HT-29 (cell line): ENCODE measurements at places on chromosomes 2 and 18.

DNA sequence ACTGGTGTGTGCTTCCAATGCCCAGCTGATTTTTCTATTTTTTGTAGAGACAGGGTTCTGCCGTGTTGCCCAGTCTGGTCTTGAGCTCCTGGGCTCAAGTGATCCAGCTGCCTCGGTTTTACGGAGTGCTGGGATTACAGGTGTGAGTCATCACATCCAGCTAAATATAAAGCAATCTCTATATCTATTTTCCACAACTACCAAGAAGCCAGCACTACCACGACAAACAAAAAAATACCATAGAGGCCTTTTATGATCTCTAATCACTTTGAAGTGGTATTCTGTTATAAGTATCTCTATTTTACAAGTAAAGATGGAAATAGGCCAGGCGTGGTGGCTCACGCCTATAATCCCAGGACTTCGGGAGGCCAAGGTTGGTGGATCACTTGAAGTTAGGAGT lies 34.7 kb downstream of the C2orf74 start:
- no peak for DNase-seq

DNA sequence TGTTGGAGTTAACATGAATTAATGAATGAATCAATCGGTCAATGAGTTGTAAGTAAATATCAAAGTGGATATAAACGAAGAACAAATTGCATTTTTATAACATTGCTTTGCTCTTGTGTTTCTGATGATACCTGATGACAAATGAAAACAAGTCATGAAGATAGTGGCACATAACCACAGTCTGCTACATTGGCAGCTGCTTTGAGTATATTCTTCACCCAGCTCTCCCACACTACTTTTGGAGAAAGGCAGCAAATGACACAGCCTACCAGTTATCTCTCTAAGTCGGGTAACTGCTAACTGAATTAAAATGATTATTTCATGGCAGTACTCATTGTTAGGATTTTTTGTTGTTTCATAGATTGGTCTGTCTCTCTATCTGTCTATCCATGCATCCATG lies 76.8 kb downstream of the COL5A2 start:
- DNase-seq: no peak

- DNase-seq: no peak
Measured at GRCh38 chr2:54772110-54772509, 48.6 kb downstream of the EML6 start.

- no peak for DNase-seq
Measured at GRCh38 chr2:223457301-223457700, 144.9 kb downstream of the SCG2 start.

DNA sequence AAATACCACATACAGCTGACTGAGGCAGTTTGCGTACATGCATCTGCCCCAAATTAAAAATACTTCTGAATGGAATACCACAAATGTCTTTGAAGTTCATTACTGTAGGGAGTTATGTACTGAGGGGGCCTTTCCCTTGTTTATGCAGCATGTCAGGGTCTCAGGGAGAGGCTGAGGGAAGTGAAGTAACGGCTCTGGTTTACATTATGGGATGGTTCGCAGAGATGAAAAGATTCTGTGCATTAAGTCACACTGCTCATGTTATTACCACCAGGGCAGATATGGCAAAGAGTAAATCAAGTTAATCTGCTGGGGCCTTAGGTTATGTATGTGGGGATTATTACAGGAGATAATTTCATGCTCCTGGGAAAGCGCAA lies 385.9 kb upstream of the RND3 start:
- DNase-seq: no peak

DNA sequence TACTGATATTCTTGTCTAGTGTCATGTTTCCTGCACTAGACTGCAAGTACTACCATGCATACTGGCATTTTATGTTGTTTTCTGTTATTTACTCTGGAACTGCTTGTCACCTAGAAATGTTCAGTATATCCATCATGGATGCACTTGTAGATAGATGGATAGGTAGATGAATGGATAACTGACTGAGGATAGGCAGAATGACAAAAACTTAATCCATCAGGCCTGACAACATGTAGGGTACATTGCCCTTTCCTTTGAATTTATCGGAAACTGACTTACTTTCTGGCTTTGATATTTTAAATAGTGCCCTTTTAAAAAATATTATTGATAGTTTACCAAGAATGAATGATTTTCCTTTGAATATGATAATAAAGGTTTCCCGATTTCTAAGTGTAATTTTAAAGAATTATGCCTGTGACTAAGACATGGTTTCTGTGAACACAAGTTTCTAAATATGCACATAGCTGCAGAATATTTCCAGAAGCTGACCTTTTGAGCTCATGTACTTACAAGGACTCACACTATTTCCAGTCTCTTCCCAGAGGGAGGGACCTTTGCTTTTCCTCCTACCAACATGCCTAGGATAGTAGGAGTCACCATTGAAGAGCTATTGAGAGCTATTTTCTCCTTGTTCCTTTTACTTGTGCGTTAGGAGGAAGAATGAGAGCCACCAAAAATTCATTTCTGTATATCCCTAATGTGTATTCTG lies 81.3 kb downstream of the ANKRD12 start:
- no peak for DNase-seq

- no peak for DNase-seq
Measured at GRCh38 chr2:237033536-237034060, 52.1 kb upstream of the COPS8 start.

- no peak for DNase-seq
Measured at GRCh38 chr2:237156857-237157779, 71.4 kb downstream of the COPS8 start.

- DNase-seq: peak; percentile 48
Measured at GRCh38 chr2:28359222-28360057, 33.2 kb upstream of the FOSL2 start.
